ENCODE measurements at places on chromosomes 12 and 14.

- DNase-seq = no peak
Observed at GRCh38 chr14:33726685-33727084, 224.2 kb downstream of the EGLN3 start.

- no peak for DNase-seq
Observed at GRCh38 chr12:57222286-57223190, 5.9 kb downstream of the NXPH4 start.

DNA sequence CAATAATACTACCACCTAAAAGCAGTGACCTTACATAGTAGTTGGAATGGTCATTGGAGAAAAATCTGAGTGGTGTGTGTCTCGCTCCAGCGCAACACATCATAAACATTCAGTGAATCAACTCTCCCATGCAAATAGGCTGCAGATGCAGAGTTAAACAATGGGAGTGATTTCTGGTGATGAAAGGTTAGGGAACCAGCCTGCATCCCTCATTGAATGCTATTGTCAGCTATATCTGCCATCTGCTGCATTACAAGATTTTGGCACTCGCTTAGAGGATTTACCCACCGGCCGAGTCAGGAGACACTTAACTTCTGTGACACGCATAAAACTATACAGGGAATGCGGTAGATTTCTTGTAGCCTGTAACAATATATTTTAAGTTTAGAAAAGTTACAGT is 900.9 kb downstream of the FLRT2 start:
- no peak for DNase-seq

DNA sequence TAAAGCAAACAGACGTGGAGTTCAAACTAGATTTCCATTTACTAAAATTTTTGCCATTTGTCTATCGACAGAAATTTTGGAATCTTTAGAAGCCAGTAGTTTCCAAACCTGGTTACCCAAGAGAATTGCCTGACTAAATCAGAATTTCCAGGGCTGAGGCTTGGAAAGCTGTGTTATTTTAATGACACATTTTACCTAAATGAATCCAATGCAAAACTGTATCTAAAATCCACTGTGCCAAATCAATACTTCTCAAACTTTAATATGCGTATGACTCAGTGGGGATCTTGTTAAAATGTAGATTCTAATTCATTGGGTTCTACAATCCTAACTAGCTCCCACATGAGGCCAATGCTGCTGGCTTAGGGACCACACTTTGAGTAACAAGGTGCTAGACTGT is 35.0 kb upstream of the TC2N start:
- no peak for DNase-seq

GRCh38 chr12:106736051-106736957 is 38.2 kb upstream of the RIC8B start:
- DNase-seq = no peak

DNA sequence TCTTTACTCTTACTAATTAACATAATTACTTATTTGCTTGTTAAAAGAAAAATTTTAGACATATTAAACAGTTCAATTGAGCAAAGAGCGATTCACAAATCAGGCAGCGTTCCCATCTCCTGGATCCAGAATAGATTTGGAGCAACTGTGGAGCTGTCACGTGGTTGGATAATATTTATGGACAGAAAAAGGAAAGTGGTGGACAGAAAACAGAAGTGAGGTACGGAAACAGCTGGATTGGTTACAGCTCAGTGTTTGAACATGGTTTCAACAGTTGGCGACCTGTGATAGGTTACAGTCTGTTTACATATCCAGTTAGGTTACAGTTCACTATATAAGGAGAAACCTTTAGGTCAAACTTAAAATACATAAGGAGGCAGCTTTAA is 19.7 kb upstream of the FAM234B start:
- no peak for DNase-seq
